Muscle of leg (tissue), 16 donors: ENCODE measurements at places on chromosomes 6 and 20. TPM values are rescaled to one million over a fixed set of nuclear protein-coding genes. Genes with fewer than 3 reads are reported as not detected.

The SH3BGRL2 gene
- total RNA-seq, result 8.5 TPM

The ZNF341 gene
- 1.3 TPM for total RNA-seq

The DAAM2 gene
- 25.8 TPM for total RNA-seq

The MLN gene
- total RNA-seq, result not detected

The OPRM1 gene
- not detected for total RNA-seq

The CRISP2 gene
- not detected for total RNA-seq

The OGFR gene
- 23.2 TPM for total RNA-seq

The C6orf163 gene
- 3.8 TPM for total RNA-seq

The CGA gene
- total RNA-seq, result 4.3 TPM

The LY86 gene
- total RNA-seq, result 2.7 TPM

The BPIFA1 gene
- not detected for total RNA-seq

The AKAP12 gene
- total RNA-seq, result 148 TPM

The C6orf58 gene
- 0.09 TPM for total RNA-seq

The SPEF1 gene
- total RNA-seq, result 0.09 TPM

The PTCHD4 gene
- 0.98 TPM for total RNA-seq

The VIP gene
- total RNA-seq, result 1.2 TPM

The ZSCAN31 gene
- total RNA-seq, result 11.9 TPM

The HLA-DPA1 gene
- 18.6 TPM for total RNA-seq

The PTGIS gene
- total RNA-seq, result 23.8 TPM

The ZSCAN23 gene
- 5.5 TPM for total RNA-seq

The CLVS2 gene
- total RNA-seq, result 0.53 TPM

The HCRTR2 gene
- total RNA-seq, result not detected

The ADGRF1 gene
- total RNA-seq, result not detected

The MOG gene
- total RNA-seq, result not detected

The MCHR2 gene
- total RNA-seq, result not detected
